ENCODE measurements at places on chromosomes 3 and 15.

- peak; percentile 62 for DNase-seq
Observed at GRCh38 chr15:62119227-62119864, 45.7 kb downstream of the C2CD4B start.

GRCh38 chr3:132311841-132312240 is 5.4 kb upstream of the ACP3 start:
- DNase-seq, result no peak

DNA sequence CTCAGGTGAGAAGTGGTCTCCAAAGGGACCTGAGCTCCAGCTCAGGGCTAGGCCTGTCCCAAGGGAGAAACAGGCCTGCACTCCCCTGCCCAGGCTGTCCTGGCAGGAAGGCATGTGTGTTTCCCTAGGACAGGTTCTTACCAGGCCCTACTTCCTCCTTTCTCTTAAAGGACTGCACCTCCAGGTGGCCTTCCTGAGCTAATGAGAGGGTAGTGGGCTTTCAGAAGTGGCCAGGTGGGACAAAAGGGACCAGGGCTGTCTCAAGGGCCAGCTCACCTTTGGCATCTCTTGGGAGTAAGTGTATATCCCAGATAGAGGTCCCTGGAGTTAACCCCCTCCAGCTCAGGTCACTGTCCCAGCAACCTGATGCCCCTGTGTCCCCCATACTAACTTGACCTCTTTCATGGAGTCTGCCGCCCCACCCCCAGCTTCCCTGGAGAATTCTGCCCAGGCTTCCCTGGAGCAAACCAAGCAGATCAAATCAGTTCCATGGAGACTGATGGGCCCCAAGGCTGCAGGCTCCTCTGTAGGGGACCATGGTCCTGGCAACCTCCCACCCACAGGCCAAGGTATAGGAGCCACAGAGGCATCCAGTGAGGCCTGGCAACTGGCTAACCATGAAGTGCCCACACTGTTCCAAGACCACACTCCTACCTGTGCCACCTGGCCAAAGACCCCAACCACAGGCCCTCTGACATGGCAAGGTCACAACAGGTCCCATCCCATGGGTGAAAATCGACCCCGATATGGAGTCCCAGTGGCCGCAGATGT is 67.6 kb downstream of the ZNF445 start:
- no peak for DNase-seq

DNA sequence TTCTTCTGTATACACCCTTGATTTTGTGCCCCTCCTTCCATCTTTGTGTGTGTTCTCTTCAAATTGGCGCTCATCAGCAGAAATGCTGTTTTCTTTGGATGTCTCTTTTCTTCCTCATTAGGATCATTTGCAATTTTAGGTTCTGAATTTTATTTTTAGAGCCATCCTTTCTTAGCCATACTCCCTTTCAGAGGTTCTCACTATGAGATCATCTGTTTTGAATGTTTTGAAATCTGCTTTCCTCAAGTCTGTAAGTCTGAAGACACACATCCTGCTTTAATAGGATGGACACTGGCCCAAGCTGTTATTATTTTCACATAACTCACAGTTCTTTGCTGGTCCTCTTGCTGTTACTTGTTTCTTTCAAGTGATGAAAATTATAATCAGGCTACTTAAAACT is 124.8 kb downstream of the BDH1 start:
- DNase-seq, result no peak

DNA sequence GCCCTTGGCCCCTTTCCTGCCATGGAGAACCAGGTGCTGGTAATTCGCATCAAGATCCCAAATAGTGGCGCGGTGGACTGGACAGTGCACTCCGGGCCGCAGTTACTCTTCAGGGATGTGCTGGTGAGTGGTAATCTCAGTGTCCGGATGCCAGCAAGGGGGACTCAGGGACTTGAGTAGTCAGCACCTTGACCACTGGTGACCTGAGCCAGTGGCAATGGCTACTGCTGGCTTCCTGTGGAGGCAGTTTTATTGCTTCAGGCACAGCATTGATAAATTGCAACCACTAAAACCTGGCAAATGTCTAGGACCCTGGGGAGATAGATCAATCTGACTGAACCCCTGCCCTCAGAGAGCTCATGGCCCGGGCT is 830 bp downstream of the MAP2K5 start:
- DNase-seq, result no peak

- DNase-seq, result no peak
Observed at GRCh38 chr15:27850981-27851857, 247.9 kb downstream of the OCA2 start.

DNA sequence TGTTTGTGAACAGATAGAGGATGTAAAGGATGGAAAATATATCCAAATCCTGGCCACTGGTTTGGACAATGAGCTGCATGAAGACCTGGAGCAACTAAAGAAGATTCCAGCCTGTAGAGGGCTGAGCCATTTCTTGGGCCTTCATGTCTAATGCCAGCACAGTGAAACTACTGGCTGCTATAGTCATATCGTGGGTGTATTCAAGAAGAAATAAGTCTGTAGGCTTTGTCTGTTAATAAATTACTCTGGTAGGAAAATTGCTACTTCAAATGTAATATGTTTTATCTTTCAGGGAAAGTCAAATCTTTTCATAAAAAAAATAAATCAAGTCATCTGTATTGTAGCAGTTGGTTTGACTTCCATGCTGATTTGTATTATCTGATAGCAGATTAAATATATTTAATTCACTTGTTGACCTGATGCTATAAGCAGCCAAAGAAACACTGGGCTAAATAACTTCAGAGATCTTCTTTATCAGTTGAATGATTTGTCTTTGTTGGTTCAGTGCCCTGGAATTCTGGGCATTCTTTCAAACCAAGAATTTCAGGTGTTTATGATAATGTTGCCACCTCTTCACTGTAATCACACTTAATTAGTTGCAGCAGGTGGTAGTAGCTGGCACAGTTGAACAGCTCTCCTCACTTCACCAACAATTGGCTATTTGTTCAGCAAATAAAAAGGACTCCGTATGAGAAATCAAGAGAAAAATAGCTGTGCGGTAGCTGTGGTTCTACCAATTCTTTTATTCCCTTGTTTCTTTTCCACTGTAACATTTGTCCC is 1109.5 kb downstream of the NSUN3 start:
- DNase-seq, result peak; percentile 29

DNA sequence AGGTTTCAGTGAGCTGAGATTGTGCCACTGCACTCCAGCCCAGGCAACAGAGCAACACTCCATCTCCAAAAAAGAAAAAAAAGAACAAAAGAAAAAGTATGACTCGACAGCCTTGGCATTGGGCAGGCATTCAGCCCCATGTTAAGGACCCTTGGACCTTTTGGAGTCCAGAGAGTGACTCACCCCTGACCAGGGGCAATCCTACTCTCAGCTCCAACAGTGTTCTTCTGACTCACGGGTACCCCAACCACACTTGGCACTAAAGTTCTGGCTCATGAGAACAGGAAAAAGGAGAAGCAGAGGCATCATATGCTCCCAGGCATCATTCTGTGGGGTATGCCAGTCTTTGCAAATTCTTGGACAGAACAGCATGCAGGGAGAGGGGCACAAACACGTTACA is 252.4 kb upstream of the HES1 start:
- DNase-seq, result no peak

DNA sequence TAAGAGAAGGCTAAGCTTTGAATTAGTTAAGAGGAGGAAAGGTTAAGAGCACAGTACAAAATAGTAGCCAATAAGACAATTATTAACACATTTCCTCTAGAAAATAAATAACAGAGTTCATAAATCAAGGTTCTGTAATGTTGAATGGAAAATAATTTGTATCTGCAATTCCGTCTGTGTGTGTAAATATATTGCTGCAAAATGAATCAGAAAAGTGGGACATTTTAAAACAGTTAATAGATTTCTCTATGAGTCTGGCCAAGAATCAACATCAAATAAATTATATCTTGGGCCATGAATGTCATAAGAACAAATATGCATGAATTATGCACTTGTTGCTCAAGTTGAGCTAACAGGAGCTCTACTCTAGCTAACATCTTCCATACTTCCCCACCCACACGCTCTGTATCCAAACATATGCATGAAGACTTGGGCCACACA is 14.2 kb upstream of the SUCNR1 start:
- DNase-seq, result no peak

- no peak for DNase-seq
Observed at GRCh38 chr3:54344601-54345231, 222.4 kb downstream of the CACNA2D3 start.

- no peak for DNase-seq
Observed at GRCh38 chr3:10116138-10116460, 624 bp downstream of the BRK1 start.

DNA sequence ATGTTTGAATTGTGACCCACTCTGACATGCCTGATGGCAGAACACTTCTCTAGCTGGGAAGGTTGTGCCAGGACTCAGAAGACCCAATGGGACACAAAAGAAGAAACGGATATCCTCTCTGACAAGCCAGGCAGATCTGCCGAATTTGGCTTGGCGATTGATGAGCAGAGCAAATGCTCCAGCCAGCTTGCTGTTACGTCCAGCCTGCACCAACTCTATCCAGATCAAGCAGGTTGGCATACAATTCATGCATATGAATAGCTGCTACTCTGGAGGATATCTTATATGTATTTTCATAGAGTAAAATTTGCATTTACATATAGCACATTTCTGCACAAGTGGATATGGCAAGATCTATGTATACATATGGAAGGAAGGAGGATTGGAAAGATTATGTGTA is 102.8 kb downstream of the PEX5L start:
- DNase-seq, result no peak

- no peak for DNase-seq
Observed at GRCh38 chr15:75369897-75370581, 1.6 kb upstream of the MAN2C1 start.

- no peak for DNase-seq
Observed at GRCh38 chr3:136882571-136882970, 20.6 kb downstream of the NCK1 start.

- peak; percentile 16 for DNase-seq
Observed at GRCh38 chr3:123385981-123386380, 62.9 kb downstream of the ADCY5 start.

DNA sequence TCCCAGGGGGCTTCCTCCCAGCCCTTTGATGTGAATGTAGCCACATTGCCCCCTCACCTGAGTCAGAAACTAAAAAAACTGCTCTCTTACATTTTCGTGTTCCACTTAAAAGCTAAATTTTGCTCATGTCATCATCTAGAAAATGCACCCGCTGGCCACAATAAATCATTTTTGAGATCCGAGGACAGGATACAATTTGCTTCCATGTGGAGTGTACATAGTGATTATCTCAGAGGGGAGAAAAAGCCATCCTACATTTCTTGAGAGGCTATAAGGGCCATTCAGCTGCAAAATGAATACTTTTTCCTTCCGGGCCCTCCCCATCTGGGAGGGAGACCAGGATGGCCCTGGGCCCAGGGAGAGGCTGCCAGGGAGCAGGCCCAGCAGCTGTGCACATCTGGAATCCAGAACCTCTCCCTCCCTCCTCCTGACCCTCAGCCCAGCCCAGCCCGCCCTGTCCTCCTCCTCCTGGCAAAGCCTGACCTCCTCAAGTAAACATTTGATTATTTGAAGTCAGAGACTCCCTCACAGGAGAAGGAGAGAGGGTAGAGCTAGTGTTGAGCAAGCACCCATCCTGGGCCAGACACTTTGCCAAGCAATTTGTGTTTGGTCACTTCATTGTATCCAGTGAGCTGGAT is 59.1 kb downstream of the CORO2B start:
- DNase-seq, result no peak

DNA sequence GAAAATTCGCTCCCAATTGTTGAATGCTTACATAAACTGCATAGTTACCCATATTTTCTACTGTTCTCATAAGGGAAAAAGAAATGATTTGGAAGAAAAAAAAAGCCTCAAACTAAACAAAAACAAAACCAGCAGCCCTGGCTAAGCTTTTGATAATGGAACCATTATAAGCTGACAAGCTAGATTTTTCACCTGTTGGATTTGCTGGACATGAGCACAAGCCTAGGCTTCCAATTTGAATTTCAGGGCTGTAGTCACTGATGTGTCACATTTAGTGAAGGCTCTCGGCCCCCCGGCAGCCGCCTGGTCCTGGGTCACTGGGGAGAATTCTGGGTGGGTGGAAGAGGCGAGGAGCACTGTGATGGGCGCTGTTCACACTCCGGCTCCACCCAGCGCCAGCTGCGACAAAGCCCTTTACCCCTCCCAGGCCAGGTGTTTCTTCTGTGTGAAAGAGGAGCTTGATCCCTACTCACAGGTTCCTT is 4.6 kb downstream of the FBXL22 start:
- DNase-seq, result no peak
